Progenitor cell of endocrine pancreas (in vitro differentiated cells): ENCODE measurements at places on chromosomes 2 and 18. TPM values are rescaled to one million over a fixed set of nuclear protein-coding genes. Genes with fewer than 3 reads are reported as not detected.

The ATP6V1B1 gene
- not detected in 2 replicates for total RNA-seq

The WDR75 gene
- total RNA-seq = 40.0 and 44.8 TPM in 2 replicates

The RNF144A gene
- total RNA-seq = 39.9 and 40.2 TPM in 2 replicates

The RAB27B gene
- 13.4 and 15.4 TPM in 2 replicates for total RNA-seq

The ZNF396 gene
- 4.5 and 5.9 TPM in 2 replicates for total RNA-seq

The ACADL gene
- 0.38 and 0.55 TPM in 2 replicates for total RNA-seq

The GMPPA gene
- 35.8 and 37.4 TPM in 2 replicates for total RNA-seq

The TUBB8B gene
- total RNA-seq = 0.64 and 0.93 TPM in 2 replicates

The IL1F10 gene
- total RNA-seq = not detected in 2 replicates

The ERMN gene
- total RNA-seq = 0.22 TPM in 1 of 2 replicates, not detected in the other

The TMEM169 gene
- 3.6 and 3.8 TPM in 2 replicates for total RNA-seq

- DNase-seq = no peak
These were observed 1951.7 kb upstream of the LRRTM1 start for GRCh38 chr2:82256288-82256687.

DNA sequence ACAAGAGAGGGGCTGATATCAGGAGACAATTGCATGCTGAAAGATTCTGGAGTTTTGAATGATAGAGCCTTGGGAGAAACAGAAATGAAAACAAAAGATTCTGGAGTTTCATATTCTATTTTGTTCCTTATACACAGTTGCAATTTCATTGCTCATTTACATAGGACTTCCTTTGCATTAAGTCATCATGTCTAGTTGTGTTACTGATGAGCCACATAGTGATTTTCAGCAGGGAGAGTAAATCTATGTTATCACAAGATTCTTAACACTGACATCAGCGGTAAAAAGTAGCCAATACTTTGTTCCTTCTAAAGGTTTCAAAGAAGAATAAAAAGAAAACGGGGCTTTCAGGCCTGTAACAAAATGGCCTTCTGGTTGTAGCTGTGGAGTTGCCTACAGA is 7.1 kb downstream of the ADAM17 start:
- DNase-seq = no peak

- no peak for DNase-seq
These were observed 10.7 kb downstream of the SATB2 start for GRCh38 chr2:199446996-199447576.

DNA sequence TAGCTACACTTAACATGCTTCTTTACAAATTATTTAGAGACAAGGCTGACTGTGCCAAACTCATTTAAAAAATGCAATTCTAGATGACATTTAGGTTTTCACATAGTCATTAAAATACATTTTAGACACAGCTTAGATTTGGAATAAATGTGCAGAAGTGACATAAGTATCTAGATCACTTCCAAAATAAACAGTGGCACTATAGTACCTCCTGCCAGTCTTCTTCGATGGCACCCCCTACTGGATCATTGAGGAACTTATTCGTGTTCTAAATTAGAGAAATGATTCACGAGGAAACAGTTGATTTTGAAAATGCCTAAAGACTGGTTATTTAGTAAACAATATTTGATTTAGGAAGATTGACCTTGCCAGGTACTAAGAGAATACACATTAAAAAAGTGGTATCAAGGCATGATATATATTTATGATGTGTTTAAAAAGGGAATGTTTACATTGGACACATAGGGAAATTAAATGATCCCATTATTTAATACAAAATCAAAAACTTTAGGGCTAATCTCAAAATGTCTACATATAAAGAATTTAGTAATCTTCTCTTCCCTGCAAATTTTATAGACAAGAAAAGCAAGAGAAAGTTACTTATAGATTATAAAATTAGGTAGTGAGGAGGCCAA is 323.9 kb downstream of the XIRP2 start:
- no peak for DNase-seq

- DNase-seq = no peak
These were observed 57.8 kb downstream of the COX7A2L start for GRCh38 chr2:42303252-42303651.

- no peak for DNase-seq
These were observed 86.1 kb downstream of the TNS1 start for GRCh38 chr2:217916504-217917254.

DNA sequence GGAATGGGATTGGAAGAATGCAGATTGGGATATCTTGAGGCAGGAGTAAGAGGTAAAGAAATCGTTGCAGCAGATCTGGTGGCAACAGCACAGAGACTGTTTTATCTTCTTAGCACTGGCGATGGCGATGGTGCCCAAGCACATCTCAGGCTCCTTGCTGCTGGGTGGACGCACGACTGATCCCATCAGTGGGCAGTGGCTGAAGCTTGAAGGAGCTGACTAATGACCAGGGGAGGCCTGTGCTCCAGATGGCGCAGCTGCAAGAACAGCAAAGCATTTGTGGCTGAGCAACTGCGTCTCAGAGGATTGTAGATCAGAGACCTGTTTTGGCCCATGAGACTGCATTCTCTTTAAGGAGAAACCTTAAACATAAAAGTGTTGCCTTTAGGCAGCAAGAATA is 54.6 kb downstream of the GALR1 start:
- no peak for DNase-seq

GRCh38 chr2:60840880-60841279 is 40.5 kb upstream of the REL start:
- no peak for DNase-seq

- no peak for DNase-seq
These were observed 174.7 kb downstream of the ACKR3 start for GRCh38 chr2:236744281-236744705.

- no peak for DNase-seq
These were observed 308.5 kb upstream of the TFPI start for GRCh38 chr2:187862715-187863114.

- DNase-seq = no peak
These were observed 504.5 kb downstream of the IRS1 start for GRCh38 chr2:226295123-226295522.

DNA sequence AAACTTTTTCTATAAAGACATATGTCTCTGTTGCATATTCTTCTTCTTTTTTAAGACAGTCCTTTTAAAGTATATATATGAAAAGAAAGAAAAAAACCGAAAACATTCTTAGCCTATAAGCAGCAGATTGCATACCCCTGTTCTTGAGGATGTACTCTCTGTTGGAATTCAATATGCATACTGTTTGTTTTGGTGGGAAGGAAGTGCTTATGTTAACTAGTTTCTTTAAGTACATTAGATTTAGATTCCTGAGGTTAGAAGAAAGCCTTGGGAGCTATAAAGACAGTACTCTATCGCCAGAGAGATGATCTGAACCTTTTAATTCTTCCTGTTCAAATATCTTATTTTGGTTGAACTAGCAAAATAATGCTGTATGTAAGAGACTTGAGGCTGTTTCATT is 46.8 kb upstream of the TBR1 start:
- DNase-seq = no peak

- DNase-seq = no peak
These were observed 27.1 kb upstream of the ZC3H15 start for GRCh38 chr2:186459009-186459408.

DNA sequence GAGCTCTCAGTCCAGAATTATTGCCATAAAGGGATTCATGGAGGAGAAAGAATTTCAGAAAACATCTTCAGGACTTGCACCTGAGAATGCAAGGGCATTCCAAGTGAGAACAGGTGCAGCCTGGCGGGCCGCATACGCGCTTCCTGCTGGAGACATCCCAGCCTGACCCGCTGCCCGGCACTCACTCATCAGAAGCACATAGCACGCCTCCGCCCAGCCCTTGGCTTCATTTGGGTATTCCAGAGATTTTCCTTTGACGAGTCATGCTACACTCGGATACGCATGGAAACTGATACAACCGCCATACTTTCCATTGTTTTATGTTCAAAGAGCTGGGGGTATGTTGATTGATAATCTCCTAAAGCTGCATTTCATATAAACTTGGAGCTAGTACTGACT is 228.0 kb upstream of the ID2 start:
- no peak for DNase-seq

GRCh38 chr18:9454061-9454703 is 21.1 kb upstream of the RALBP1 start:
- DNase-seq = no peak

DNA sequence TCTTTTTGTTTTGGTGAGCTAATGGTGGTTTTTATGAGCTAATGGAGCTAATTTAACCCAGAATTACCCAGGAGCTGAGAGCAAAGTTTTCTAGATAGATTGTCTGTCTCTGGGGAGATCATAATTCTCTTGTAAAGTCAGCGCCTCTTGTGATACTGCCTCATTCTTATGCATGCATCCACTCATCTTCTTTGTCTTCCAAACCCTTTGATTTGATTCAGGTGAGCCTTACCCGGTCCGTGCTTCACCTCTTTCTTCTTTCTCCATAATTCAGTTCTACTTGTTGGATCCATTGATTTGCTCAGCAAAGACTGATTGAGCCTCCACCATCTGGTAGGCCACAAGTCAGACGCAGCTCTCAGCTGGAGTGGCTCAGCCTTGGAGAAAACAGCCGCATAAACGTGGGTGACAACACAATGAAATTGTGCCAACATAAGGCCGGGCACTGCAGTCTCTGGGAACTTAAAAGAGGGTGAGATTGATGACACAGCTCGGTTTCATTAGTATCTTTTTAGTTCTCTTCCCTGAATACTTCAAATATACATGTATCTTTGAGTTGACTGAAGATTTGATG is 158.5 kb upstream of the SH3BP4 start:
- no peak for DNase-seq

DNA sequence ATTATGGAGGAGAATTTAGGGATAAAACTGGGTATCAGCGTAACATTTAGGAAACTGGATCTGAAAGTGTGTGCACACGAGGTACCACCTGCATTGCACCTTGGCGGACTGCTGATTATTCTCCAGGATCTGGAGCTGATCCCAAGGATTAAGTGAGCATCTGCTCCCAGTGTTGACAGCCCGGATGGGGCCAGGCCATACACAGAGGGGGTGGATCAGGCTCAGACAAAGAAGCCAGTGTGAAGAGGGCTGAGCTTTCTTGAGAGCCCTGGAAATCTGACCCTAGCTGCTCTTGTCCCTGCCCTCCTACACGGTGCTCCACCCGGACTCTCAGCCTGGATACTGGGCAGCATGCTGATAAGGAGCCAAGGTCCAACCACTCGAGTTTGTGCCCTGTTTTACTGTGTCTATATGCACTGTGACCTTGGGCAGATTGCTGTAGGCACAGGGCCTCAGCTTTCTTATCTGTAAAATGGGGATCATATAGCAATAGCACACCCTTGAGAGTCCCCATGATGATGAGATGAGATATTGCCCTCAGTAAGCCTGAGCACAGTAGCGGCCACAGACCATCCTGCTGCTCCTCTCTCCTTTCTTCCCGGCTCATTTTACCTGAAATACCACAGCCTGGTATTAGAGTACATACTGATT is 396.8 kb upstream of the CELF4 start:
- no peak for DNase-seq

GRCh38 chr2:171072164-171072563 is 88.5 kb downstream of the TLK1 start:
- no peak for DNase-seq

DNA sequence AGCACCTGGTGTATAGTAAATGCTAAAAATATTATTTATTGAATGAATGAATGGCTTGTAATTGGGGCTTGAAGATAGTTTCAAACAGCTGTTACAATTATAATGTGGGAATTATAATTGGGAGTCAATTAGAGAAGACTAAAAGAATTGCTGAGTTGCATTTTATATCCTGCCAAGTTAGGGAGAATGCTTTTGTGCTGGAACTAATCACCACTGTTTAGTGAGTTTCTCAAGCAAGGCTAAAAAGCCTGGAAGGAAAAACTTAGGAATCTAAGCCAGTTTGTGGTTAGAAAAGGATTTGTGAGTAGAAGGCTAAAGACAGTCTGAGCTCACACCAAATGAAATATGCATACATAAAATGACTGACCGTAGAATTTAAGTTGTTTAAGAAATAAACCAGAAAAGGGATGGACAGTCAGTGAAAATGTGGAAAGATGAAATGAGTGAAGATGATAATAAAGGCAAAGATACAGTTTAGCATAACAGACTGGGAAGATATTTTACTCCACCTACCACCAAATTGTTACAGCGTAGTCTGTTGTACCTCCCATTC is 647.7 kb upstream of the FSHR start:
- DNase-seq = no peak

- no peak for DNase-seq
These were observed 82.5 kb downstream of the TGFA start for GRCh38 chr2:70471129-70471528.

DNA sequence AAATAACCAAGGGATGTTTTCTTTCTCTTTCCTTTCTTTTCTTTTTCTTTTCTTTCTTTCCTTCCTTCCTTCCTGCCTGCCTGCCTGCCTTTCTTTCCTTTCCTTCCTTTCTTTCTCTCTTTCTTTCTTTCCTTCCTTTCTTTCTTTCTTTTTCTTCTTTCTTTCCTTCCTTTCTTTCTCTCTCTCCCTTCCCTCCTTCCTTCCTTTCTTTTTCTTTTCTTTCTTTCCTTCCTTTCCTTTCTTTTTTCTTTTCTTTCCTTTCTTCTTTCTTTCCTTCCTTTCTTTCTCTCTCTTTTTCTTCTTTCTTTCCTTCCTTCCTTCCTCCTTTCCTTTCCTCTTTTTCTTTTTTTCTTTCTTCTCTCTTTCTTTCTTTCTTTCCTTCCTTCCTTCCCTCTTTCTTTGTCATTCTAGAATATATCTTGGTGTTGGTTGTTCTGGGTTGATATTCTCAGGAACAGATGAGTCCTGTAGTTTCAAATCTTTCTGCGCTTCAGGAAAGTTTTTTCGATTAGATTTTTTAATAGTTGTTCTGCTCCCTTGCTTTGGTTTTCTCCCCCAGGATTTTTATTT is 101.5 kb upstream of the FBXO11 start:
- no peak for DNase-seq

DNA sequence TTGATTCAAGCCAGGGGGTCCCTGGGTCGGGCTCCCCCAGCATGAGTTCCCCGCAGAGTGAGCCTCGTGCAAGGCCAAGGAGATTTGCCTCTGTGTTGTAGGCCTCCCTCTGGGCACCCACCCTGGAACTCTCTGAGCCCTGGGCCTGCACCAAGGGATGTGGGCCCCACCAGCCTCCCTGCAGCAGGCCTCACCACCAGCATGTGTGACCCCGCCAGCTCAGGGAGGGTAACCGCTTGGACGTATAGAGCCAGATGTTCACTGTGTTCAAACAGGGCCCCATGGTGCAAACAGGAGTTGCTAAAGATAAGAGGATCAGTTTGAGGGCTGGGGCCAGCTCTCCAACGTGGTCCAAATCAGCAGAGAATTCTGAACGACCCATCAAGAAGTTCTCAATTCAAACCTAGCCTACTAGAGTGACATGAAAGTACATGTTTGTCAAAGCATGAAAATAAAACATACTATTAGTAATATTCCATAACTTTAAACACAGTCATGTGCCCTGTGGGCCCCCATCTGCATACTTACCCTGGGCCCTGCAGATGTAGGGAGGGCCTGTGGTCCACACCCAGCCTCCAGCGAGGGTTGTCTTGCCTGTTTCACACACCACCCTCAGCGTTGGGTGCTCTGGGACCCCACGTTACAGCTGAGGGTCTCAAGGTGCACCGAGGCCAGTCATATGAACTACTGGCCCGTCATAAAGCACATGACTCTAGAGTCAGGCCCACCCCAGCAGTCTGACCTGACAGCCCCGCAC is 5.5 kb upstream of the TUBB6 start:
- no peak for DNase-seq

- DNase-seq = no peak
These were observed 28.5 kb downstream of the MAP4K3 start for GRCh38 chr2:39408351-39409136.
